ENCODE measurements at places on chromosomes 3 and 15.

DNA sequence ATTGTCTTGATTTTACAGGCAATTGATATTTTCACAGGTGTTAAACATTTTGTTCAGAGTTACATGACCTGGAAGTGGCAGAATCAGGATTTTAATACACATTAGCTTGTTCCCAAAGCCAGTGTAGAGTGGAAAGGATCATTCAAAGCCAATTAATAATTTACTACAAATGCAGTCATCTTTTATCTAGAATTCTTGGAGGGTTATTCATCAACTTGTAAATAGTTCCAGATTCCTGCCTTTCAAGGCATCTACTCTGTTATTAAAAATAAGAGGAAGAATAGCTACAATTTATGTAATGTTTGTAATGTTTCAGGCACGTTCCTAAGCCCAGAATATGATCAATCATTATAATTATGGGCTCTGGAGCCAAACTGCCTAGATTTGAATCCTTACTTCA lies 358.5 kb downstream of the ZNF385D start:
- no peak for DNase-seq

GRCh38 chr3:50264964-50265485 lies 3.9 kb upstream of the SEMA3B start:
- DNase-seq, result no peak

DNA sequence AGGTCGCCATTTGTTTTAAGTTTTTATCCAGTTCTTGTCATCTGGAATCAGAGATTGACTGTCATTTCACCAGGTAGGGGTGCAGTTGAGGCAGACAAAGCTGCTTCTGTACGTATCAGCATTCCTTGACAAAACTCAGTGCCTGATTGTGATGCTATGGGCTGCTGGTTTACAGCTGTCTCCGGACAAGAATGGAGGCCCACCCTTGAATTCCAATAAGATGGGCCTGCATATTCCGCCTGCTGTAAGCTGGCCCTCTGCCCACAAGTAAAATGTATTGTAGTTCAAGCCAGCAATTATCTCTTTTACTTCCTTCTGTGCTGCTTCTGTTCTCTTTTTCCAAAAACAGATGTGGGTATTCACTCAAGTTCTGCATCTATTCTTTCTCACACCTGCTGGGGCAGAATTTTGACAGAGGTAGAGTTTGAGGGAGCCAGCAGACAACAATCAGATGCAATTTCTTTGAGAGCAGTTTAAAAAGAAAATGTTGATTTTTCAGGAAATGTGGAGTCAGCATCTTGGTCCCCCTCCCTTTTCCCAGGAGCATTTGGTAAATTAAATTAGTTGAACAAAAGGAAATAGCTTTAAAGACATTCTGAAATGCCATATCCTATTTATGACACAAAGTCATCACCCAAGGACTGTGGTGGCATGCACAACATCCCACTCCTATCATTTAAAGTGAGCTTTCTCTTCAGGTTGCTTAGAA lies 53.5 kb downstream of the IQCH start:
- no peak for DNase-seq

DNA sequence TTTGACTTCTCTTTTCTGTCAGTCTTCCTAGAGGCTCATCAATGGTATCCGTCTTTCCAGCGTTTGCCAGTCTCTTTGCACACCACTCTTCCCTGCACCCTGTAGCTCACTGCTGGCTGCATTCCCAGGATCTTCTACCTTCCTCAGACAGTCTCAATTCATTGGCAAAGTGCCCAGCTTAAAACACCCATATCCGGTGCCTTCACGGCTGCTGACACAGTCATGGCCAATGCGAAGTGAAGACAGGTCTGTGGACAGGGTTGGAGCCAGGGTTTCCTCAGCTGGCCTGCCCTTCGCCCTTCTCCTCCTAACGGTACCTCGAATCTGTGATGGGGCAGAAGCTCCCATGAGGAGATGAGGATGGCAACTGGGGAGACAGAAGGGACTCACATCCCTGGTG lies 36.1 kb downstream of the PTH1R start:
- DNase-seq, result no peak

DNA sequence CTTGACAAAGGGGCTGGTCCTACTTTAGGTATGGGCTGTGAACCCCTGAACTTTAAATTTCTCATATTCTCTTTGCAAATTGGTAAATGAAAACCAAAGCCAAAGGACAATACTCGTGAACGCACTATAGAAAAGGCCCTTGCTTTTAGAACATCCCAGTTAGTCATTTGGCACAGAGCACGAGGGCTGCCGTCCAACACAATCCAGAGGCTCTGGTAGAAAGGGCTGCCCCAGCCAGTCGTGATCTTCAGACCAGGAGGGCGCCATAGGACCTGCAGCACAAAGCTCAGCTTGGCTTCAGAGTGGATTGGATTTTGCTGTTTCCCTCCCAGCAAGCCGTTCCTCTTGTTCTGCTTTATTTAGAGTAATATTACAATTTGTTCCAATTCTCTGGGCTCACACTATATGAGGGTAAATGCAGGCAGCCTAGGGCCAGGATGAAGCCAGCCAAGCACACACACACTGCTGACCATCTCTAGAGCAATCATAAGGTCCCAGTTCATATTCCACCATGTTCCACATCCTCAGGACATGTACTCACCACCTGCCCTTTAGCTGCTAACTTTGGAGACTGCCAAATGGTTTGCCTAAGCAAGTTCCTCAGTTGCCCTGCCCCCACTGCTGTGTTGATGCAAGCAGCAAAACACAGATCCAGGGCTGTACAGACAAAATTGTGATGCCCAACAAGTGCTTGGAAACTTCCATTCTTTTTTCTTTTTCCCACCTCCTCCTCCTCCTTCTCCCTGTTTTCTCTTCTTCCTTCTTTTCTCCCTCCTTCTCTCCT lies 6.0 kb upstream of the BFSP2 start:
- DNase-seq, result no peak

- DNase-seq, result no peak
These were observed 134.4 kb downstream of the MYLK start for GRCh38 chr3:123749711-123750110.

DNA sequence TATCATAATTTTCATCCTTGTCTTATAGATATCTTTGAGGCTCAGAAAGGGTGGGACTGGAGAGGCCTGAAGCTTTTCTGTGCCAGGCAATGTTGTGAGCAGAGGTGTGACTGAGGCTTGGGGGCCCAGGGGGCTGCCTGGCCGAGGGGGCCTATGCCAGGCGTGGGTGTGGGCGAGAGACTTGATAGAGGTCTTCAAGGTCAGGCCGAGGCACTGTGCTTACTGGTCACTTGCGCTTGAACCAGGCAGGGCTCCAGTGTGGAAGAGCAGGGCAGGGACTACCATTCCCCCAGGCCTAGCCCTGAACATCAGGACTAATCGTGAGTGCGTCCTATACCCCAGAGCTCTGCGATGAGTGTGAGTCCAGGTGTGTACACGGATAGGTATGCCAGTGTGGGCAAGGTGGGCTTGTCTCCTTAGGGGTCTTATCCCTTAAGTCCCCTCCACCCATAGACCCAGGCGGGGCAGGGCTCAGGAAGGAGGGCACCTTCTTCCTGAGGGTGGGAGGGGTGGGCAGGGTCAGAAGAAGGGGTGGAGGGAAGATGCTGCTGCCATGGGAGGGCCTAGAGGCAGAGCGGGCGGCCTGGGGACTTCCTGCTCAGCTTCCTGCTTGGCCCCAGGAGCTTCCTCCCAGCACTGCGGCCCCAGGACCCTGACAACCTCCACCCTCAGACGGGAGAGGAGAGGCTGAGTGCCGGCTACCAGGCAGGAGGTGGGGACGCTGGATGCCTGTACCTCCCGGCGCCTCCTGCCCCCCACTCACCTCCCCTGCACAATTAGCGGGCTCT lies 84.7 kb downstream of the LINGO1 start:
- no peak for DNase-seq

DNA sequence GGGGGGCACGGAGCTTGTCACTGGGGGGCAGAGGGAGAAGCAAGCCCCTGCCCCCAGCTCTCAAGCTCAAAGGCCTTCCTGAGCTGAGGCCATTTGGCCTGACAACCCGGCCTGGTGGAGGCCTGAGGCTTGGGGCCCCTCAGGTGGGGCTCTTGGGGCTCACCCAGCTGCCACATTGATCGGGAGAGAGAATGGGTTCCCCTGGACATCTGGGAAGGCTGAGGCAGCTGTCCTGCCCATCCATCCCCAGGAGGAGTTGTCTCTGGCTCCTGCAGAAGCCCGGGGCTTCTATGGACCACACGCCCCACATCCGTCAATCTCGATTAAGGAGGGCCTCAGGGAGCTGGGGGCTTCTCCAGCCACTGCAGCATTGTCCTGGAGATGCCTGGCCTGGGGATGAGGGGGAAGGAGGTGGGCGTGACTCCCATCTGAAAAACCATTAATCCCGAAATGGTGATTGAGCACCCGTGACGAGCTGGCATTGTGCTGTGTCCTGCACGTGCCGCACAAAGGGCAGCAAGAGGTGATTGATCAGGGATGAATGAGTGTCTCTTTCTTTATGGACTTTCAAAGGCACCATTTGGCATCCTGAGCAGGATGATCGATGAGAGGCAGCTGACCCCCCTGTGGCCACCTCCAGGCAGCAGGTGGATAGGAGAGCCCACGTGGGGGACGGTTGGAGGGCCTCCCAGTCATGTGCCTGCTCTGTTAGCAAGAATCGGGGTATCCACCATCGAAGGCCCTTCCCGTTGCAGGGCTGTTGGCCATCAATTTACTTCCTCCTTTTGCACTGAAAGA lies 17.2 kb upstream of the CRABP1 start:
- no peak for DNase-seq
